Fibroblast of lung (primary cell): ENCODE measurements at places on chromosomes 1 and 21.

DNA sequence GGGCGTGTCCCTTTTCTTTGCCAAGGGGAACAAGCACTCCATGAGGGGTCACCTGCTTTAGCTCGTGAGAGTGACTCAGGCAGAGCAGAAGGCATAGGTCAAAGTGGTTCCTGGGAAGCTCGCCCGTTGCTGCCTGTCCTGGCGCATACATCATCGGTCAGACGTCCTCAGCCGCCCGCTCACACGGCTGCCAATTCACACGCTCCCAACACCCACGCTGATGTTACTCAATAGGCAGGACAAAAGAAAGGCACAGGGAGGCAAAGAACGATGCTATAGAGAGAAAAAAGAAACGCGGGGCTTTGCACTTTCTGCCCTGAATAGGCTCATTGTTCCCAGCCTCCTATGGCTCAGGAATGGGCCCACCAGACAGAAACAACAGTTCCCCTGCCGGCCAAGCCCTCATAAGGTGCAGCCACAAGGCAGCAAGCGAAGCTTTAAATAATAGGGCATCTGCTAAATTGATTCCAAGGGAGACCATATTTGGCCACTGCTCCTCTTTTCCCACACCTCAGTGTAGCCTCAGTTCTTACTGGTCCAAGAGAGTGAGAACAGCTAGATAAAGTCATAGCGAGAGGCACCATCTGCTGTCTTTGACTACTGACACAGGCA, 38.7 kb downstream of the VTCN1 start:
- peak; percentile 84 for DNase-seq

GRCh38 chr21:16908077-16908476, 604.8 kb upstream of the CXADR start:
- peak; percentile 80 for DNase-seq

- DNase-seq: peak; percentile 77
Observed at GRCh38 chr1:39116860-39117728, 87.4 kb upstream of the MACF1 start.

DNA sequence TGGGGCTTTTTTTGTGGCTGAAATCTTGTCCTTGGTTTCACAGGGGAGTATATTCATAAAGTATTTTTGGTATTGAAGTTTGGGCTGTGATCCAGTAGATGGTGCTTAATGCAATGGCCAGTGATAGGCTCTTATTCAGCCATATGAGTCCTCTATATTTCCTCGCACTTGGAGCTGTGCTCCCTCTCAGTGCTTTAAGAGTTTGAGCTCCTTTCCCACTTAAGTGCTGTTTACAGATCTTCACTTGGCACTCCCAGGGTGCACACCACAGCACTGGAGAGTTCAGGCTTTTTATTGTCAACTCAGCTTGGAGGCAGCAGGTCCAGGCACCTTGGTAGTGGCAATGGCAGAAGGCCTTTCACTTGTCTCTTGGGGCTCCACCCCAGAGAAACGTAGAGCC, 54.9 kb downstream of the DRAM2 start:
- DNase-seq: no peak

DNA sequence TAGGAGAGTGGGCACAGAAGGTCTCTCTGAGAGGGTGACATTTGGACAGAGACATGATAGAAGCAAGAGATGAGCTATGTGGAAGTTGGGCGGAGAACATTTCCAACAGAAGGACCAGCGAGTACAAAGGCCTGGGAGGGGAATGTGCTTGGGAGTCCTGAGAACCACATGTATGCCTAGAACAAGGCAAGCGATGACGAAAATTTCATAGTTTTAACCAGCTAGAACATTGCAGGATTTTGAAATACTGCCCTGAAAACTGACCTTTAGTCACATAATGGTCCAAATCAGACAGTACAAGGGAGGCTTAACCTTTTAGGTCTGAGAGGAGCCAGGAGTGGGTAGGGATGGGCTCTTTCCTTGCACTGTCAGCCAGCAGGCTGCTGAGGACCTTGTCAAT, 68.0 kb downstream of the MRPS6 start:
- no peak for DNase-seq

DNA sequence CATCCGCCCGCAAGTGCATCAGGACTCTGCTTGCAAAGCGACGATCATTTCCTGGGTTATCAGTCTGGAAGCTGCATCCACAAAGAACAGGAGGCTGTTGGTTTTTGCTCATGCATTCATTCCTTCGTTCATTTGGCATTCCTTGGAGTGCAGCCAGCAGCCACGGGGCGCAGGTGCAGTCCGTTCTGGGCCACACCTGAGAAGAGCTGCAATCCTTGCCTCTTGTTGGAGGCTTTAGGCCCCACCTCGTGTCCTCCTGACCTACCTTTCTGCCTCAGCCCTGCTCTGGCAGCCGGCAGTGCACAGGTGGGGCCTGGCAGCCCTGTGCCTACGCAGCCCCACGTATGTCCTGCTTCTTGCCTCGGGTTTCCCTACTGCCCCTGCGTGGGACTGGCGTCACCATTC, 19.6 kb upstream of the C2CD2 start:
- DNase-seq: no peak

GRCh38 chr1:8740034-8740449, 77.4 kb downstream of the RERE start:
- peak; percentile 88 for DNase-seq

- no peak for DNase-seq
Observed at GRCh38 chr1:150841626-150842025, 33.6 kb upstream of the CTSK start.

DNA sequence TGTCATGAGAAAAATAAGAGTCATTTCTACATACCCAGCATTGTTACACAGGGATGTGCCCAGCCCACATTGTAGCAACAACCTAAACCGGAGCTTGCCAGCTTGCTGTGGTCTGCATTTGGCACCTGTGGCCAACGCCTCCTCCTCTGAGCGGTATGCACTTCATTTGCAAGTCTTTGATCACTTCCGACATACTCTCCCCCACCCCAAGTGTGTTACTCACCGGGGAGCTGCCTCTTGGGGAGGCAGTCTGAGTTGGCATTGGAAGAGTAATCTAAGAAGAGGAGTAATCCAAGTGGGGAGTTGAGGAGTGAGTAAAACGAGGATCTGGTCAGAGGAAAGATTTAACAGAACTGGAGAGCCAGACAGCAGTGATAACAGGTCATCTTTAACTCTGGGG, 3.8 kb downstream of the BCL9 start:
- DNase-seq: peak; percentile 23

- DNase-seq: peak; percentile 31
Observed at GRCh38 chr1:207853372-207853757, 57.6 kb downstream of the CD34 start.

- no peak for DNase-seq
Observed at GRCh38 chr1:119838236-119838635, 27.0 kb upstream of the REG4 start.

DNA sequence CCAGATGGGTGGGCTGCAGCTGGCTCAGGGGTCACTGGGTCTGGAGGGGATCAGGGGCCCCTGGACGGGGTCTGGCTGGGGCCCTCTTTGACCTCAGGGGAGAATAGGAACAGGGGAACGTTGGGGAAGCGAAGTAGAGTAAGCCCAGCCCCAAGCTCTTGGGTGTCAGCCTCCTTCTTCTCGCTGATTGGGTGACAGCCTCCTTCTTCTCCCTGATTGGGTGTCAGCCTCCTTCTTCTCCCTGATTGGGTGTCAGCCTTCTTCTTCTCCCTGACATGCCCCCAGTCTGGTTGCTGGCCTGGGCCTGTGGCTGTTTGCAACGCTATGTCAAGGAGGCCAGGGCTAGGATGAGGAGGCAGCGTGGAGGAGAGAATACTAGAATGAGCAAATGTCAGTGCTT, 76.7 kb upstream of the CASZ1 start:
- DNase-seq: no peak

GRCh38 chr1:20728371-20729154, 3.9 kb downstream of the SH2D5 start:
- DNase-seq: no peak

DNA sequence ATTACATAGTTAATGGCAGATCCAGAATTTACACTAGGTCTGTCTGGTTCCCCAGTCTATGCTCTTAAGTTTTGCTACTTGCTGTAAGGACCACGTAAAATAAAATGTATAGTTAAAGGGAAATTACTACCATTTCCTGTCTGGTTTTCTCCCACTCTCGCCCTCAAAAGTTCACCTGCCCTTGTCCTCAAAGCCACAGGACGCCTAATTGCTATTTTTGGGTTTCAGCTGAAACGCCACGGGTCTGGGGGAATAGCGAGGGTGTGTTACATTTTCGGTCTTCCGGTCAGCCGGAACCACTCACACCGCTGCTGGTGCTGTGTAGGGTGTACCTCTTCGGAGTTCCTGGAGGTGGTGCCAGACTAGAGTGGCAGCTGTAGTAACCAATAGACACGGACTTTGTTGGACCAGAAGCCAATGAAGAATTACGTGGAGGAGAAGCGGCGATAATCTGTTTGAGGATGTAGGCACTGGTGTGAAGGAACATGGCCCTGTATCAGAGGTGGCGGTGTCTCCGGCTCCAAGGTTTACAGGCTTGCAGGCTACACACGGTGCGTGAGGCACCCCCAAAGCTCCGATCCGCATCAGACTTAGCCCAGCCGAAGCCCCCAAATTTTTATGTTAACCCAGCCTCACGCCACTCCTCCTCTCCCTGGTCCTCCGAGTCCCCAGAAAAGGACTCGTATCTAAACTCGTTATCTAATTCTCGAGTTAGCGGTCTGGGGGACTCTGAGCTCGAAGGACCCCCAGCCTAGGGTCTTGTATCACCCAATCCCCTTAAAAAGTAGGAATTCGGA, at the start of gene TARS2:
TARS2 (plus strand) TSS at position 454 of the 797 bp plus-strand sequence; CDS start at position 486, 32 bp downstream.
- peak; percentile 99 for DNase-seq

- DNase-seq: no peak
Observed at GRCh38 chr1:157135070-157135469, 3.1 kb downstream of the ETV3 start.

- no peak for DNase-seq
Observed at GRCh38 chr21:33265664-33266049, 510 bp upstream of the IL10RB start.

DNA sequence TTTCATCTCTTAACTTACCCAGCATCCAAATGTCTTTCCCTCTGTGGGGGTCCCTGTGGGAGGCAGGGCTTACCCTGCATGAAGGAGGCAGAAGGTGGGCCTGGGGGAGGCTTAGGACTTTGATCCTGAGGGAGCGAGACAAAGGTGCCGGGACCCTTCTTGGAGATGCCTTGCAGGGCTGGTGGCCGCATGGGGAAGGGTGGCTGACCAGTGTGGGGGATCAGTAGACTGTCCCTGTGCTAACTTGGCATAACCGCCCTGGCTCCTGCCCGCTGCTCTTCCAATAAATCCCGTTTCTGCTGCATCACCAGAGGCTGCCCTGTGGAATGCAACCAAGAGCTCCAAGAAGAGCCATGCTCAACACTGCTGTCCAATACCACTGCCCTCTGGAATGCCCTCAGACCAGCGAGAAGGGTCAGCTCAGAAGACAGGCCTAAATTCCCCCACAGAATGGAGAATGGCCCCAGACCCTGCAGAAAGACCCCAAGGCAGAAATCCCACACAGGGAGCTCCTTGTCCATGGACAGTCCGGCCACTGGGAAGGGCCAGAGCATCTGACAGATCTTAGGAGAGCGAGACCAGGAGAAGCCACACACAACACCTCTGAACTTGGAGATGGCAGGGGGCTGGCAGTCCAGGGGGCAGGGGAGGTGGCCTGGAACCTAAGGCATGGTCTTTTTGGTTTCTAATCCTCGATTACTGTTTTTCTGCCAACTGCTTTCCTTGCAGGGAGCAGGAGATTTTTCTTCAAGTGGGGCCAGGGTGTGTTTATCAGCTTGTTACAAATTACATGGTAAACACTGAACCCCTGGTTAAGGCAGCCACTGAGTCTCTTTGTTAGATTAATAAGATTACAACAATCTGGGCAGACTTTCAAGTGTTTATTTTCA, 46.7 kb upstream of the DMRTB1 start:
- peak; percentile 38 for DNase-seq

- no peak for DNase-seq
Observed at GRCh38 chr1:223784541-223784940, 61.2 kb downstream of the TP53BP2 start.

DNA sequence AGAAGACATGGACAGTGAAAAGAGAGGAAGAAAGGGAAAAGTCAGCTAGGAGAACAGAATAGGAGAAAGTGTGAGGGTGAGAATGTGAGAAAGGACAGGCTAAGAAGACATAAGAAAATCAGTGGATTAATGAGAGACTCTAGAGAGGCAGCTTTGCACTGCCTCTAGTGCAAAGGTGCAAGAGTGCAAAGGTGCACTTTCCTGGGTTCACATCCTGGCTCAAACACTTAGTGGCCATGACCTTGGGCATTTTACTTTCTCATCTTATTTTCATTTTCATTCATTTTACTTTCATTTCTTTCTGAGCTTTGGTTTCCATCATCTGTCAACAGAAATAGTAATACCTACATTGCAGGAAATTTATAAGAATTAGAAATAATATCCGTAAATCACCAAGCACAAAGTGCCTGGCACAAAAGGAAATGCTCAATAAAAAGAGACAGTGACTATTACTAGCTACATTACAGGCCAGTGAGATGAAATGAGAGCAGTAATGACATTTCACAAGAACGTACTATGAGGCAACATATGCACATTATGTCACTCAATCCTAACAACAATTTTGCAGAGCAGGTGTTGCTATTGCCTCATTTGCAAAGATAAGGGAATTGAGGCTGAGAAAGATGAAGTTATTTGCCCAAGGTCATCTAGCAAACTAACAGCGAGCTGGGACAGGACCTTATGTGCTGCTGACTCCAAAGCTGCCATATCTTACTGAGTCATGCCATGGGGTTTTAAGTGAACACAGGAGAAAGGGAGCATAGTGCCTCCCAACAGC, 107.0 kb upstream of the TLR5 start:
- DNase-seq: no peak

DNA sequence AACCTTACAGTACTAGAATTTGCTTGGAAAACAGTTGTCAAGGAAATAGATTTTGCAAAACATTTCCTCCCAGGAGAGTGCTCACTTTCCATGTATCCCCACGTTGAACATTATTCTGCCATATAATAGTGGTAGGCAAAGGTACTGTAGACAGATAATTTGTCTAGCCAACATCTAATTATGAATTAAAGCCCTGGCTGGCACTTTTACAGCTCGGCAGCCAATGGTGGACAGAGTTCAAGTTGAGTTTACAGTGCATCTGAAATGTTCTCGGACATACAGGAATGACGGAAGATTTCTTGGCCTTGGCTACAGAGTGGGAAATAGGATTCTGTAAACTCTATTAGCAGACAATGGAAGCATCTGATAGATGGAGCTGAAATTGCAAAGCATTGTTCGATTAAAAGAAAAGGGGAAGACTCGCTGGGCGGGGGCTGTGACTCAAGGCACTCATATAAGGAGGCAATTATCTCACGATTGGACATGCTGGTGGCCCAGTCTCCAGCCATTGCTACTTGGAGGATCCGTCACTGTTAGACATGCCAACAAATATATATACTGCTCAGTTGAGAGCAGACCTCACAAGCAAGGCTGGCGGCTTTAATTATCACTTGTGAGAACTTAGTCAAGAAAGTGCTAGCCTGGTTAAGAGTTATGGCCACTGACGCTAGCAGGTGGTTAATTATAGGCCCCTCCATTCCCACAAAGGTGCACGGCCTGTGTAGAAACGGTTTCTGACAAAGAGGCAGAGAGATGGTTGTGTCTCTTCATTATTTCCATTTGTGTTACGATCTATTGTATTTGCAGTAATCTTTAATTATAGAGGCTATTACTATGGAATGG, 48.0 kb downstream of the MAN1C1 start:
- peak; percentile 12 for DNase-seq
